Osteocyte (in vitro differentiated cells): ENCODE measurements at places on chromosomes 16 and 17. TPM values are rescaled to one million over a fixed set of nuclear protein-coding genes. Genes with fewer than 3 reads are reported as not detected.

- no peak for DNase-seq
These were observed 1.7 kb downstream of the ABAT start for GRCh38 chr16:8676160-8676547.

Gene KRTAP9-2
- not detected in 2 replicates for total RNA-seq

DNA sequence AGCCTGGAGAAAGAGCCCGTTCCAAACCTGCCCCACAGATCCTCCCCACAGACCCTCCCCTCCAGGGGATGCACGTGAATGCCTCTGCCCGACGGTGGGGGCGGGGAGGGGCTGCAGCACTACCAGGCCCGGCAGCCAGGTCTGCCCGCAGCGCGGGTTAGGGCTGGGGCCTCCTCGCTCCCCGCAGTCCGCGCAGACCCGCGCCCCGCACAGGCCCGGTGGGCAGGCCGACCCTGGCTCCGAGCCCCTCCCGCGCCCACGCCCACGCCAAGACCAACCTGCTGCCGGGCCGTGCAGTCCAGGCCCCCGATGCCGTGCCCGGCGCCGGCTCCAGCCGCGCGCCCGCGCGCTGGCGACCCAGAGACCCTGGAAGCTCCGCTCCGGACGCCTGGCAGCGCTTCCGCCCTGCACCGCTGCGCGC lies at the start of gene RPUSD1:
Gene RPUSD1 (minus strand): TSS at position 404 of the 421 bp plus-strand sequence. CDS start 644 bp downstream, outside the sequence.
- no peak for DNase-seq

Gene HOXB9
- total RNA-seq, result not detected in 2 replicates

DNA sequence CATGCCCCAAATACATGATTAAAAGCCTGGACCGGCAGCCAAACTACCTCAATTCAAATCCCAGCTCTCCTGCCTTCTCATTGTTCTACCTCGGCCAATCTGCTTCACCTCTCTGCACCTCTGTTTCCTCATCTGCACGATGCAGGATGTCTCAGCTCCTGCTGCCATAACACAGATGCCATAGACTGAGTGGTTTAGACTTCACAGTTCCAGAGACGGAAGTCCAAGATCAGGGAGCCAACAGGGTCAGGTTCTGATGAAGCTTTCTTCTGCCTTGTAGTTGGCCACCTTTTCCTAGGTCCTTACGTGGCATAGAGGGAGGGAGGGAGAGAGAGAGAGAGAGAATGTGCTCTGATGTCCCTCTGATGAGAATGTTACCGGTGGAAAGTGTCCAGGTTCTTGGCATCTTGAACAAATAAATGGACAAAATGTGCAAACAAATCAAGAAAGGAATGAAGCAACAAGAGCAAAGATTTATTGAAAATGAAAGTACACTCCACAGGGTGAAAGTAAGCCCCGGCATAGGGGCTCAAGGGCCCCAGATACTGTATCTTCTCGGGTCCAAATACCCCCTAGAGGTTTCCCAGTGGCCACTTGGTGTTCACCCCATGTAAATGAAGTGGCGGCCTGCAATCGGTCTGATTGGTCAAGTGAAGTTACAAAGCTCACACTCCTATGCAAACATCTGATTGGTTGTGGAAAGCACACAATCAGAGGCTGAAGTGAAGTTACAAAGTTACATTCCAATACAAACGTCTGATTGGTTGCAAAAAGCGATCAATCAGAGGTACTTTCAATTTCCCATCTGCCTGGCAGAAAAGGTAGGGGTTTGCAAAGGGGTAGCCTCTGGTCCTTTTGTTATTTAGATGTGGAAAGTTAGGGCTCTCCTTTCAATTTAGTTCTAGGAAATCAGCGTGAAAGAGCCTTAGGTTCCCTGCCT lies 43.3 kb upstream of the ZCCHC14 start:
- DNase-seq, result no peak
